A549 treated with CpdA at 1 μM for 4 hours (cell line): ENCODE measurements at places on chromosomes 12 and 14. TPM values are rescaled to one million over a fixed set of nuclear protein-coding genes. Genes with fewer than 3 reads are reported as not detected.

The FAM181A gene
- not detected in 5 replicates for total RNA-seq

The CEP170B gene
- 19.0 to 27.2 TPM (median 20.7 TPM) in 5 replicates for total RNA-seq

The CLEC9A gene
- total RNA-seq = not detected in 5 replicates

The TMEM229B gene
- total RNA-seq = 0.17 to 0.57 TPM (median 0.24 TPM) in 5 replicates
